H4 (cell line): ENCODE measurements at places on chromosomes 5 and 9. TPM values are rescaled to one million over a fixed set of nuclear protein-coding genes. Genes with fewer than 3 reads are reported as not detected.
A peak's percentile ranks its signal among the peaks of the same experiment; 100 is the strongest.

DNA sequence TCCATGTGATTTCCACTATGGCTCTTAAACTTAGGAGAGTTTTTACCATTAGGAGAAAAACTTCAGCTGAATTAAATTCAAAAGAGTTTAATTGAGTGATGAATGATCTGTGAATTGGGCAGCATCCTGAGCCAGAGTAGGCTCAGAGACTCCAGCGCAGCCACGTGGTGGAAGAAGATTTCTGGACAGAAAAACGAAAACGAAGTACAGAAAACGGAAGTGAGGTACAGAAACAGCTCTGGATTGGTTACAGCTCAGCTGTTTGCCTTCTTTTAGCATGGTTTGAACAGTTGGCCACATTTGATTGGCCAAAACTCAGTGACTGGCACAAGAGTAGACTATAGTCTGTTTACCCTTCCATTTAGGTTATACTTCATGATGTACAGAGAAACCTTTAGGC is 69.2 kb upstream of the PLPP1 start:
- peak; percentile 63 for DNase-seq

DNA sequence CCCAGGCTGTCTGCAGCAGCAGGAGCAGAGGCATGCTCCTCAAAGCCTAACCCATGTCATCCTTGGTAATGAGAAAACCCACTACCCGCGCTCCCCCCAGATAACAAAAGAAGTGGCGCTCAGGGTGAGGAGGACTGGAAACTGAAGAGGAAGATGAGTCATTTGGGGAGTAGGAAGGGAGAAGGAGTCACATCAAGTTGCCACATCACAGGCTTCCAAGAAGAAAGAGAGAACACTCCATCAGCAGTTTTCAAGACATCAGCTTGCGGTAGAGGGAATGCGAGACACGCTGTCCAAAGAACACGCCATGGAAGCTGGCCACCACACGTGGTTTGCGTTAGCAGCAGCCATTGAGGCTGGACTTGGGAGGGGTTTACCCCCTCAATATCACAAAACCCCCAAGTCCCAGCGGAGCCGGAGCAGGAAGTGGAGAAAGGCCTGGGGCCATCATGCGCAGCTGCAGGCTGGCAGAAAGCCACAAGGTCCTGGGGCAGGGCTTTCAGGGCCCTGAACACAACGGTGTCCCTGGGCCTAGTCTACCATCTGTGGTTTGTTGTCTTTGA is 41.5 kb downstream of the SH3PXD2B start:
- peak; percentile 89 for DNase-seq

GRCh38 chr9:129612815-129613519 is 7.9 kb downstream of the C9orf50 start:
- DNase-seq = no peak

DNA sequence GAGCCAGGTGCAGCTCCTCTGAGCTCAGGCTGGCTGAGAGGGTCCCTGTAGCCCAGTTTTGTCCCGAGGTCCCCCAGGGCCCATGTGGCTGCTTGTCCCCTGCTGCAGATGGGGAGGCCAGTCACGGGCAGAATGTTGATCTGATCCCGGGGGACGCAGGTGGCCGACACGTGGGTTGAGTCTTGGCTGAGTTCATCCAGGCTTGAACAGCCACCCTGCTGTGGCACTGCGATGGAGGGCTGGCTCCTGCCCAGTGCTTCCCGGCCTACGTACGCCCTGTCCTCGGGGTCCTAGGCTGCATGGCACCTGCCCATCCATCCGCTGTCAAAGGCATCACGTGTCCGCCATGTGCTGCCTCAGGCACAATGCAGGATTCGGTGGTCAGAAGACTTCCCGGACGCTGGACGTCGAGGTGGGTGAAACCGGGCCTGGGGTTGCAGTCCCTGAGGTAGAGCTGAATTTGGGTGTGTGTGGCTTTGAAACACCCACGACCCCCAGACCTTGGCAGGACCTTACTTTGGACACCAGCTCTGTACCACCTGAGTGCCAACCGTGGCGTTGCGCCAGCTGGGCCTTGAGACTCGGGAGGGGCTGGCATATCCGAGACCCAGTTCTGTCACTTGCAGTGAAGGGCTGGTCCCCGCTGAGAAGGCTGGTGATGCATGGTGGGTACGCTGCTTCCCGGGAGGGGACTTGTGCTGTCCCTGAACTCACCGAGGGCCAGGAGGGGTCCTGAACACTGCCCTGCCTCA is 22.3 kb downstream of the RXRA start:
- no peak for DNase-seq

DNA sequence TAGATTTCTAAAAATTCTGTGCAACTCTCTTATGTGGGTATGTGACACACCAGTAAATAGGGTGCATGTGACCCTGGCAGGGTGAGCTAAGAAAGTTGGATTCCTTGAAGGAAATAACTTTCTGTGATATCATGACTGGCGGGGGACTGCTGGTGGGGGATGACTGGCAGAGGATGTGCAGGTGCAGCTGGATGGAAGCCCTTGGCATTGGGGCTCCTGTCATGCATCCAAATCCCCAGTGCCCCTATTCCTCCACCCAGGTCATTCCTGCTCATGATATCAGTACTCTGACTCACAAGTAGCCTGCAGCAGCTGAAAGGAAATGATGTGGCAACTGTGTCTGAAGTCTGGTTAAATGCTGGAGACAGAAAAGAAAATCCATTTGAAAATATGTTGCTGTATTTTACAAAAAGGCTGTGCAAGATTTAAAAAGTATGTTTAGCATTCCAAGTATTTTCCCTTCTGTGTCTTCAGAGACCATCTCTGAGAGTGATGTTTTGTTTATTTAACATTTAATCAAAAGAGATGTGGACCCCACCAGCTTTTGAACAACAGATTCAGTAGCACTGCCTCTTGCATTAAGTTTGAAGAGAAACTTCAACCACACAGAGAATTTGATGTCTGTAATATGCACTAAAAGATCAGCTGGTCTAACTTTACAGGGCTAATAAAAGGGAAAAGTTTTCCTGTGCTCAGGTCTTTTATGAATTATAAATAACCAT is 17.9 kb upstream of the ZSWIM6 start:
- DNase-seq = peak; percentile 71

DNA sequence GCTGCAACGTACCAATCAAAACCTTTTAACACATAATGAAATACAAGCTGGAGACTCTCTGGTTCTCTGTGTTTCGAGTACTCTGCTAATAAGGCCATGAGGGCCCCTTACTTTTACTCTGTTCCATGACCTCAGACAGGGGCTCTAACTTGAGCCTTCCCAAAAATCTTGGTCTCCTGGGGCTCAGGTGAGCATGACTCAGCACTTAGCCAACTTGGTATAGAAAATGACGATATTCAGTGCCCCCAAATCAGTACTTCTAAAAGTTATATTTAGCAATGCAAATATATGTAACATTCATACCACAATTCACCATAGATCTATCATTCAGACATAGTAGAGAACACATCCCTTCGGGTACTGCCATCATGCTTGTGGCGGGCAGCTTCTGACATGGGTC is 278.9 kb downstream of the EFNA5 start:
- DNase-seq = no peak

DNA sequence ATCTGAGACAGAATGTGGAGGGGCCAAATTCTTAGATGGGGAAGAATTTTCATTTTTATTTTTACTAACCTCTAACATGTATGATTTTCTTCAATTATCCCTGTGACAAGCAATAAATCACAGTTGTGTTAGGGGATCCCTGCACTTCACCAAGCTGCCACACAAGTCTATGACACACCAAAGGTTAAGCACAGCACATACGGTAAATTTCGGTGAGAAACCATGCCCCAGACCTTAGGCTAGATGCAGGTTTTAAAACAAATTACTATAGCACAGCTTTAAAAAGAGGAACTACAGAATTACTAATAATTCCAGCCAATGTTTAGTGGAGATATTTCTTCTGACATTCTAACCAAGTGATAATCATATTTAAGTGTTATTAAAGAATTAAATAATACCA is 175.7 kb upstream of the RORB start:
- no peak for DNase-seq

DNA sequence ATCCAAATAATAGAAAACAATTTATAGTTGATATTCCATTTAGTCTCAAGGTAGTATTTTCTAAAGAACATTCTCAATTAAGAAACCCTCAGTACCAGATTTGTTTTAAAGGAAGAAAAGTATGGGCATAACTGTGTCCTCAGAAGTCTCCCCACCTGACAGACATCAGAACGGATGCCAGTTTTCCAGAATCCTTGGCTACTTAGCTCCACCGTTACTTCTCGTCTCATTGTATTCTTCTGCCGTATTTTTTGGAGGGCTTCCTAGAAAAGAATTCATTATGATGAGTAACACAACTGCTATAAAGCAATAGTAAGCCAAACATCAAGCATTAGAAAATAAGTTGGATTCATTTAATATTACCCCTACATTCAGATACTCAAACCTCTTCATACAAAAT is 67.8 kb downstream of the DROSHA start:
- DNase-seq = no peak

GRCh38 chr5:170442391-170442790 is 53.2 kb upstream of the KCNMB1 start:
- DNase-seq = no peak

Gene GABRA1
- 0.62 and 2.4 TPM in 2 replicates for total RNA-seq
